ENCODE measurements at places on chromosomes 2 and 18.

- DNase-seq: no peak
These were observed 2.1 kb upstream of the MAP3K2 start for GRCh38 chr2:127389778-127390435.

DNA sequence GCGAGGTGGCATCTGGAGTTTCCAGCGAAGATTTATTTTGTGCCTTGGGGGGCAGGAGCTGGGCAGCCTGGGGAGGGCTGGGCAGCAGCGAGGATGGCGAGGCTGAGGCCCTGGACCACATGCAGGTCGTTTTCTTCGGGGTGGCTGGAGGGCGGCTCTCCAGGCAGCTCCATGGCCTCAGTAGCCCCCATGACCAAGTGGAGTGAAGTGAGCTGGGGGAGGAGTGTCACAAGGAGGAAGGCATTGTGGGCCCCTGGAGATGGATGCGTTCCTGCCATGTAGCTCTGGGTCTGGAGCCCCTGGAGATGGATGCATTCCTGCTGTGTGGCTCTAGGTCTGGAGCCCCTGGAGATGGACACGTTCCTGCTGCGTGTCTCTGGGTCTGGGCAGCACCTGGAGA, 40.4 kb downstream of the SH3BP4 start:
- no peak for DNase-seq

DNA sequence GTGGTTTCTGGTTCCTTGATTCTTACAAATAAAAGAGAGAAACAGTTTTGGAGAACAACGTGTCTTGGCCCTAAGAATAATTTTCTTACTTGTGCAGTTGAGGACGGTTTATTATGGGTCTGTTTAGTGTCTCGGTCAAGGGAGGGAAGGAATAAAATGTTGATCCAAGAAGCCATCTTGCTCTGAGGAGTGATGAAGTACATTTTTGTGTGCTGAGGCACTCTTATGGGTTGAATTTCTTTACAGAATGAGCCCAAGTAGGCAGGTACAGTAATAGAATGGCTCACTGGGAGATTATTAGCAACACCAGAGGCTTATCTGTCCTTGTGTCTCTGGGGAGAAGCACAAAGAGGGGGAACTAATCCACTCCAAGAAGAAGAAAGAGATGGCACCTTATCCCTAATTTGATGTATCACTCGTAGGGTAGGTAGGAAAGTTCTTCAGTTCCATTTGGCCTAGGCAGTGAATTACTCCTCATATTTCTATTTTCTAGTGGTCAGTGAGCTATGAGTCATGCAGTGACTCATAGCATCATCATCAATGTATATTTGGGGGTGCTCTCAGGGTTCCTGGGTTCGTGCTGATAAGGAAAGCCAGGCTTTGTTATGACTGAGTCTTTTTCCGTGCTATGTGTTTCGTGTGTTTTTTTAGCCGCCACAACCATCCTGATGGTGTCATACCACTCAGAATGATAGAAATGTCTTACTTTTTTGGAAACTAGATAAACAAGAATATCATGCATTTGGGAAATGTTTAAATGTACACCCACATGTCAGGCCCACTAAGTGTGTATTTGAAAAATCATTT, 250.1 kb upstream of the CTAGE1 start:
- no peak for DNase-seq

DNA sequence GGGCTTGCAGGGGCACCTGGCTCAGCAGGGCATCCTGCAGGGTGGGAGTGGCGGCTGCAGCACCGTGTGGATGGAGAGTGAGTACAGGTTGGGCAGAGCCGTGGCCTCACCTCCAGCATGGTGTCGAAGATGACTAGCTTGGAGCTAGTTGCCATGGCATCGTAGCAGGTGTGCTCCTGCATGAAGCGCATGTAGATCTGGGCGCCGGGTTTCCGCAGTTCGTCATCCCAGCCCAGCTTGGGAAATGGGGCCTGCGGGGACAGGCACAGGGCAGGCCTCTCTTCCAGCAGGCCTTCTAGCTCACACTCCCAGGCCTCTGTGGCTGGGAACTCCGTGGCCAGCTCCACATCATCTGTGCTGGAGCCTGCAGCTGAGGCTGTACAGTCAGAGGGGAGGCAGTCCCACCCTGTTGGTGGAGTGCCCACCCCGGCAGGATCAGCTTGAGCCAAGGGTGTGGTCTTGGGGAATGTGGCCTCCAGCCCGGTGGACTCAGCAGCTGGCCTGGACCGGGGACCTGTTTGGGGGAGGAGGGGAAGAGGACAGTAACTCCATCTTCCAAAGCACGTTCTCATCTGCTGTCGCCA, 1.6 kb downstream of the PRKAG3 start:
- DNase-seq: no peak

- no peak for DNase-seq
These were observed 885.7 kb upstream of the KLHL29 start for GRCh38 chr2:22499082-22499839.

DNA sequence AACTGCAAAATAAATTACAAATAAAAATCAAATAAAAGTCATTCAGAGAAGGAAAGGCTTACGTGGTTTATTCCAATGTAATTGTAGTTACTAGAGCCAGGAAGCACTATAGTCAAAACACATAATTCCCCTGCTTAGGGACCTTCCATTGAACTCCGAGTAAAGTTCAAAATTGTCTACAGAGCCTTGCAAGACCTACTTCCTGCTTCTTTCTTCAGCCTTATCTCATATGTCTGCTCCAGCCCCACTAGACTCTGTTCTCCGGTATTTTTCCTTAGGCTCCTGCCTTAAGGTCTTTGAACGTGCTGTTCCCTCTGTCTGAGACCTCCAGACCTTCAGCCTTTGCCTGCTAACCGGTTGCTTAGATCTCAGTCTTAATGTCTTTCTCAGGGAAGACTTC, 104.3 kb downstream of the ARL6IP6 start:
- no peak for DNase-seq

GRCh38 chr2:108933691-108934117, 55.3 kb downstream of the EDAR start:
- no peak for DNase-seq

- DNase-seq: no peak
These were observed 11.5 kb downstream of the PGAP1 start for GRCh38 chr2:196914867-196915460.

DNA sequence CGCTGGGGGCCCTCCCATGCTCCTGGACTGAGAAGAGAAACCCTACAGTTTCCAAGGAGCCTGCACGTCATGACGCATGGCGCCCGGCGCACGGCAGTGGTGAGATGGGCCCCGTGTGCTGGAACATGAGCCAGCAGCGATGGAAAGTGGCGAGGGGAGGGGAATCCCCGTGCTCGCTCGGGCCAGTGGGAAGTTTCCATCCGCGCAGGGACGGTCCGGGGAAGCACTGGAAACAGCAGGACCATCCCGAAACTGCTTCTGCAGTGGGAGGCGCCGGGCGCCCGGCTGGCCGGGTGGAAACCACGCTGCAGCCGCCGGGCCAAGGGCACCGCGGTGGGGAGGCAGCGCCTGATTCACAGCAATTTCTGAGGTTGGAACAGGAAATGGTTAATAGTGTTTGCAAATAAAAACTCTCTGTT, 4.9 kb upstream of the PDCD1 start:
- no peak for DNase-seq

DNA sequence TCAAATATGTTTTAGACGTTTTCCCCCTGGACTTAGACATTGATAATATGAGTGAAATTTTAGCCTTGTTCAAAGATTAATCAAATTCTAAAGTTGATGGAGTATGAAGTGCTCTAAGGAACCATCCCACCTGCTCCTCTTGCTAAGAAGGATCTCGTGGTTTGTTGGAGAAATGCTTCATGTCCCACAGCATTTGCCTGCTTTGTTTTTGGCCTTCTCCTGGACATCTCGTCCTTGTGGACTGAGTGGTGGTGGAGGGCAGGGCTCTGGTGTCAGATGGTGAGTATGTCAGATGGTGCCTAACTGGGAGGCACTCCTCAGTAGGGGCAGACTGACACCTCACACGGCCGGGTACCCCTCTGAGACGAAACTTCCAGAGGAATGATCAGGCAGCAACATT, 39.7 kb upstream of the KCNE4 start:
- DNase-seq: no peak

DNA sequence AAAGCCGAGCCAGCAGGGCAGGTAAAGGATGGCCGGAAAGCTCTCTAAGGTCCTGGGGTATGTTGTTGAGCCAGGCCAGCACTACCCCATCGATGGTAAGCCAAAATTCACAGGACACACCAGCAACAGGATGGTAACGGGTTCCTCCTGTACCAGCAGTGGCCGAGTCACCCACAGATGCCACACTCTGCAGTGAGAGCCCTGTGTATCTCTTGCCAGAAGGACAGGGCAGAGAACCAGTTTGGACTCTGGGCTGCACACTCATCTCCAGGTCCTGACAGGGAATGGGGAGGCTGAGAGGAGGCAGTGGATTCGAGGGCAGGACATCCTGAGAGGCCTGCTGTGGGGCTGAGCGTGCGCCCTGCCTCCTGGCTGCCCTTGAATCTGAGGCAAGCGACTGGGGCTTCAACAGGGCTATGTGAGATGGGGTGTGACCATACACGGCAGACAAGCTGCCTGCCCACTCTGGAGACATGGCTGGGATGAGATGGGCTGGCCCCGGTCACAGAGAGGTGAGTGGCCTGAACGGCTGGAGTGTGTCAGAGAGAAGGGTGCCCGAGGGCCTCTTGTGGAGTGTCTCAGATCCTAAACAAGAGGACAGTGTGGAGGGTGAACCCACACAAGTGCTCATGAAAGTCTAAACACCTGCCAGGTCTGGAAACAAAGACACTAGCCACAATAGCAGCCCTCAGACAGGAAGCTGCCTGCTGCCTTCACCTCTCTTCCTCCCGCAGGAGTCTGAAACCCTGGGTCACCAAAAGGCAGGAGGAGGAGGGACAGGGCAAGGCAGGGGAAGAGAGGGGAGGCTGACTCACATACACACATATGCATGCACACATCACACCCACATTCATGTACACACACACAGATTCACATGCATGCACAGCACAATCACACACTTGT, 182.3 kb downstream of the LOXHD1 start:
- DNase-seq: no peak

DNA sequence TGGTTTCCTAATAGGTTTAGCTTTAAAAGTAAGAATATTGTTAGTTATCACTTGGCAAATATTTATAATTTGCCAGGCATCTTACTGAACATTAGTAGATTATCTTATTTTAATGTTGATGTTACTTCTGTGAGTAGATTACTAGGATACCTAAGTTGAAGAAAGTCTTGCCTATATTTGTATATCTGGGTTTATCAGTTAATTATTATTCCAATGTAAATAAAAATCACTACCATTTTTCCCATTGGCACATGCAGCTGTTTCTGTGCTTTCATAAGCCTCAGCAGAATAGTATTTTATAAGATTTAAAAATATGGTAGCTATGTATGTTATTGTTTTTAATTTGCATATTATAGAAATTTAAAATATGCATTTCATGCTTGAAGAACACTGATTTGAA, 16.3 kb upstream of the TRIM43B start:
- DNase-seq: no peak

DNA sequence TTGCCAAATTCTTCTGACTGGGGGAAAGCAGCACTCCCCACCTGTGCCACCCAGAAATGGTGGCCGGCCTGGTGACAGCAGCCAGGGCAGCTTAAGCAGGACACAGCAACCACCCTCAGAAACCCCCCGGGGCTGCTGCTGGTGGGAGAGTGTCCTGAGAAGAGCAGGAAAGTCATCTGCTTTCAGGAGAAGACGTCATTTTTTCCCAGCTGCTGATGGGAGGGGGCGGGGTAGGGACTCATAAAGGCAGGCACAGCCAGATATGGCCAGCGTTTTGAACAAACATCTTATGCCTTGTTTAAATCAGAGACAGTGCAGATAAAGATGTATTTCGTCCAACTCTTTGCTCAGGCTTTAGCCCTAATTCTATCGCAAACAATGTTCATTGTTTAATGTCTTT, 139.5 kb downstream of the LRRC30 start:
- DNase-seq: no peak

- DNase-seq: no peak
These were observed 717.7 kb upstream of the FAM98A start for GRCh38 chr2:34316788-34317187.

GRCh38 chr2:160298960-160299359, 98.9 kb upstream of the ITGB6 start:
- no peak for DNase-seq

DNA sequence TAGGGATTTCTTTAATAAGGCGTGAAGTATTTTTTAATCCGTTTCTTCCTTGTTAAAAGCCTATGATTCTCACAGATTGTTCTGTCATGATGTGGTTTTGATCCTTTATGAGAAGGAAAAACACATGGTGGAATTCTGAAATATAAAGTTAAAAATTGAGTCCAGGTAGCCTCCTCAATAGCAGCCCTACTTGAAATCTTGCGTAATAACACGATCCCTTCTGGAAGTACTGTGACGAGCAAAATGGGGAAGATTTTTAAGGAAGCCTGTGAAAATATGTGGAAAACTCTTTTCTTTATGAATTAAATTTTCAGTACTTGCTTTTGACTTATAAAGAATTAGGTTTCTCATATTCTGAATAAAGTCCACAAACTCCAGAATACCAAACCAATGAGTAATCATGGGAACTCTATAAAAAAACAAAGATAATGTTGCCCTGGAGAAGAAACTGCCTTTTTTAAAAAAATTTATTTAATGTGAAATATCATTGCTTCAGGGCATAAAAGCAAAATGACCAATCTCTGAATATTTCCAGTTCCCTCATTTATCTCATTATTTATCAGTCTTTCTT, 476.4 kb upstream of the ZEB2 start:
- no peak for DNase-seq

DNA sequence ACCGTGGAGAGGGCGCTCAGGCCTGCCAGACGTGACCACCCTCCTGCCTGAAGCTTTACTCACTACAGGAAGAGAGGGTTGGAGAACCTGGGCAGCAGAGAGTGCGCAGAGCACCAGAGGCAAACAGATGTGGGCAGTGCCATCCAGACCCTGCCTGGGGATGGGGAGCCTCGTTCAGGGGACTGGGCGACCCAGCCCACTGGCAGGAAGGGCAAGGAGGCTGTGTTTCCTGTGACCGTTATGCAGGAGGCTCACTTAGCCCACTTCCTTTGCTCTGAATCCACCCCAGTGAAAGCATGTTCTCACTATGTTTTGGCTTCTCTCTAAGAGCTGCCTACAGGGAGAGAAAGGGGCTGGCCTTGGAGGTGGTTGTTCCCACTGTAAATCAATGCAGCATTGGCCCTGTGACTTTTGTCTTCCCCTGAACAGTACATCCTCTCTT, 23.0 kb upstream of the ACKR3 start:
- DNase-seq: no peak

DNA sequence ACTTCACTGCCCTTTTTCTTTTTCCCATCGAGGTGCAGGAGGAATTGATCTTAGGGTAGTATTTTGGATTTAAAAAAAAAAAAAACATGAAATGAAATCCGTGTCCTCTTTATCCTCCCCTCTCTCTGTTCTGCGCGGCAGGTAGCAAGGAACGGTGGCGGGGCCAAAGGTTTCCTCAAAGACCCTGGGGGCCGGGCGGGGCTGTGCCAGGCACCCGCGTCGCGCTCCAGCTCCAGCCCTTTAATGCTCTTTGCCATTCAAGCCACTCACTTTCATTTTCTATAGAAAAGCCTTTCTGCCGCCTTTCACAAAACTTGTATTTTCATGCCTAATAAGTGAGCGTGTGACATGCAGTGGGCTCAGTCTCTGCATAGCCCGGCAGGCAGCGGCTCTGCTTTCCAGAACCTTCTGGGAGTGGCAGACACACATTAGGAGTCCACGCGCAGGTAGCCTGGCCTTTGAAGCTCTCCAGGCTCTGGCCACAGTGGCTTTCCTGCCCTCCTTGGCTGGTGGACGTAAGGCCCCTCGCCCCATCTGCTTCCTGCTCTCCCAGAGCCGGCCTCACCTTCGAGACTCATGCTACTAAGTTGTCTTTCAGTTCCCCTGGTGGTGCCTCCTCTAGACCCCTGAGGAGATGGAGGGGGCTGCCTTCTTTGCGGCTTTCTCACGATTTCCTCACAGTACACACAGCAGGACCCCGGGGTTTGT, 41.7 kb downstream of the AGAP1 start:
- no peak for DNase-seq
